ENCODE measurements at places on chromosomes 6 and 20. TPM values are rescaled to one million over a fixed set of nuclear protein-coding genes. Genes with fewer than 3 reads are reported as not detected.

DNA sequence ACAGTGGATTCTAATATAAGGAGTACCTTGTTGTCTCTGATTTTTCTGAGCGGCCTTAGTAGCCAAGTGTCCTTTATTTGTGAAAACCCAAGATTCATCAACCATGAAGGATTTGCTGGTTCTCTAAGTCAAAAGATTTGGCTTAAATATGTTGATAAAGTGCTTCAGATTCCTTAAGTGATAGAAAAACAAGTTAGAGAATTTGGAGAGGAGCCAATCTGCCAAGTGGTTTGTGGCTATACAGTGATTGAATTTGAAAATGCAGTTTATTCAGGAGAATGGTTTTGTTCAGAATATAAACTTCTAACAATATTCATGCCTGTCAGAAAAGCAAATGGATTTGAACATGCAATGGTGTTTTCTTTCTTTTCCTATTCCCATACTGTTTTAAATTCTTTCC is 54.8 kb downstream of the CAP2 start:
- no peak for DNase-seq

- DNase-seq: no peak
Observed at GRCh38 chr20:44973053-44973452, 6.7 kb downstream of the STK4 start.

DNA sequence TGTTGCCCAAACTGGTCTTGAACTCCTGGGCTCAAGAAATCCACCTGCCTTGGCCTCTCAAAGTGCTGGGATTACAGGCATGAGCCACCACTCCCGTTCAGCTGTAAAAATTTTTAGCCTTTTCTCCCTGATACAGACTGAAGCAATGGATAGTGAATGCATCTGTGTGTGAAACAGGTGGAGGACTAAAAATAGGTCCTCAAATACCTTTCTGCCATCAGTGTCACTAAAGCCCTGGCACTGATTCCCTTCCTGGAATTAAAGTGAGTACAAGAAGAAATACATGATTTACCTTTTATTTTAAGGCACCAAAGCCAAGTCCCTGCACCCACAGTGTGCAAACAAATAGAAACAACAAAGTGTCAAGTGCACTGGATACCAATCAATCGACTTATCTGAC is 25.1 kb downstream of the TULP4 start:
- DNase-seq: no peak

- DNase-seq: no peak
Observed at GRCh38 chr20:58286729-58287128, 22.8 kb upstream of the RAB22A start.

DNA sequence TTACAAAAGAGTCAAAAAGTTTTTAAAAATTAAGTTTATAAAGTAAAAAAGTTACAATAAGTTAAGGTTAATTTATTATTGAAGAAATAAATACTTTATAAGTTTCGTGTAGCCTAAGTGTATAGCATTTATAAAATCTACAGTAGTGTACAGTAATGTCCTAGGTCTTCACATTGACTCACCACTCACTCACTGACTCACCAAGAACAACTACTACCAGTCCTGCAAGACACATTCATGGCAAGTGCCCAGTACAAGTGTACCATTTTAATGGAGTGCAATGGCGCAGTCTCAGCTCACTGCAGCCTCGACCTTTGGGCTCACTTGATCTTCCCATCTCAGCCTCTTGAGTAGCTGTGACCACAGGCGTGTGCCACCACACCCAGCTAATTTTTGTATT is 128.2 kb downstream of the GPX5 start:
- DNase-seq: no peak

DNA sequence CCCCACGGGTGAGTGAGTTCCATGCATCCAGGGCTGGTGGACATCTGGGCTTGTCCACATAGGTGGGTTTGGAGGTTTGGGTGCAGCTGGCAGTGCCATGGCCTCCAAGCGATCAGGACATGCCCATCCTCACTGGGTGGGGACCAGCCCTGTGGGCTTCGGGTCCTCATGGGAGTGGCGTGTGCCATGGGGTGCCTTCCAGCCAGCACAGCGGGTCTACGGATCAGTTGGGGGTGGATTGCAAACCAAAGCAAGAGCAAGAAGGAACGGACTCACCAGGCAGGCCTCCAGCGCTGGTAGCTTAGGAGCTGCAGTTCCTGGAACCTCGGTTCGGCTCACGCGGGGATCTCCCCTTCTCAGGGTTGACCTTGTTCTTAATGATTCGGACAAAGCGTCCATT is 364.3 kb downstream of the TAF4 start:
- DNase-seq: no peak

DNA sequence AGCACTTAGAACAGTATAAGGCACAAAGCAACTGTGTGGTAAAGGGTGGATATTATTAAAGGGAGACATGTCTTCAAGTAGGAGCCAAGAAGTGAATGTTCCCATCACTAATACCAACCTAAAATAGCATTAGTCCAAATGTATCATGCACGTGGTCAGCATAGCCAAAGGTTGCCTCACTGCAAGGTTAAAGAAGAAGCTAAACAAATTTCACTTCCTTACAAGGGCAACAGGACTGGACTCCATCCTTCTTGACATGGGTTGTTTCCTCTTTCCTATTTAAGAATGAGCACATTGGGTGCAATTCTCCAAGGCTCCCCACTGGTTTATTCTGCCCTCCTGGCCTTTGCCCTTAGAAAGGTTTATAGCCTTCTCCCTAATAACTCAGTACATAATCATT is 186.7 kb downstream of the PHACTR1 start:
- DNase-seq: no peak

DNA sequence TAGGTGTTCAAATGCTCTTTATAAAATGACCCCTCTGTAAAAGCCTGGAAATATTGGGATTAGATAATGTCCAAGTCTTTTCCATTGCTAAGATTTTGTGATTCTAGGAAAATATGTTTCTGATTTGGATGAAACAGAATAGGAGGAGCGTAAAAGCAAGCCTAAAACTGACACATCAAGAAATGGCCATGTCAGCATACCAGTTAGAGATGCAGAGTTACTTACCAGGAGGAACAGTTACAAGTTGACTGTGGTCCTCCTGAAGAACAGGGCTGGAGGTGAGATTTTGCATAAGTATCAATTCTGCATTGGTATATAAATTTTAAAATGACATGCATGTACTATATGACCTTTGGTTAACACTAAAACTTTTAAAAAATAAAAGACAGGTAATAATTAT is 35.3 kb downstream of the EYA2 start:
- no peak for DNase-seq

AHCY gene
- 183 TPM for polyA plus RNA-seq

NHLRC1 gene
- 2.3 TPM for polyA plus RNA-seq

DYNLT2 gene
- polyA plus RNA-seq: 6.9 TPM

- no peak for DNase-seq
Observed at GRCh38 chr6:142943711-142944123, 1.3 kb downstream of the HIVEP2 start.

- DNase-seq: no peak
Observed at GRCh38 chr20:4437131-4437530, 284.6 kb upstream of the PRND start.

DNA sequence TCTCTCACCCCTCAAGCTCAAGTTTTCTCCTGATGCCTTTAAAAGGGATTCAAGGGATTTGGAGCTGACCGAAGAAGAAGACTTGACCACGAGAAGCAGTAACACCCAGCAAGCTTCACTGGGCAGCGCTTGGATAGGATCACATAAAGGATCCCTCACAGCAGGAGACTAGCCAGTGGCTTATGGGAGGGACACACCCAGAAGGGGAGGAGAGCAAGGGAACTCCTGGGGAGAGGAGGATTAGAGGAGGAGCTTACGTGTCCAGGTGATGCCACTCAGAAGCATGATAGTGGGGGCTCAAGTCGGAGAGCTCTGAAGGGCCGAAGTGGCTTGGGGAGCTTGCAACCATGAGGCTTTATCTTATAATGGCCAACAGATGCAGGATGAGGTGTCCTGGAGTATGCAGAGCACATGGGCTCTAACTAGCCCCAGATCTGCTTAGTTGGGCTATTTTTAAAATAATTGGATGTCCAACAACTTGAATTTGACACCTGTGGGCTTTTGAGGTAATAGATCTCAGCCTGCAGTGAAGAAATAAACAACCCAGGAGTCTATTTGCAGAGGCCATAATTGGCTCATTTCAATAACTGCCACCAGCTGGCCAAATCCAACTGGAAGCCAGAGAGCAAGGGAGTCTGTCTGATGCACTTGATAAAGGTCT is 137.9 kb upstream of the EXOC2 start:
- DNase-seq: no peak

RRAGD gene
- polyA plus RNA-seq: 37.3 TPM

DNA sequence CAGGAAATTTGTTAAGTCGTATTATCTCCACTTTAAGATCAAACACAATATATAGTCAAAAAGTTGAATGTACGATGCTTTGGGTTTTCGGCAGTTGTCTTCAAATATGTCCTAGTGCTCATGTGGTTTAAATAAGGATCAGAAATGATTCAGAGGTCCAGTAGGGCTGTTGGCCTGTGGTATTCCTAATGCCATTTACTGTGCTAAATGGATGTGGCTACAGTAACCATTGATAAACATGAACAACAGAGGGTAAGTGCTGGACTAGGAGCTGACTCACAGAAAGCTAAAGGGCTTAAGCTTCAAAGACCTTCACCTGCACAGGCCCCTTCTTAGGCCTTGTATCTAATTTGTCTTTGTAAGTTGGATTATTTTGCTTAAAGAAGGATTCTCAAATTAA is 80.5 kb upstream of the TPD52L1 start:
- no peak for DNase-seq

STX16 gene
- polyA plus RNA-seq: 103 TPM

DNA sequence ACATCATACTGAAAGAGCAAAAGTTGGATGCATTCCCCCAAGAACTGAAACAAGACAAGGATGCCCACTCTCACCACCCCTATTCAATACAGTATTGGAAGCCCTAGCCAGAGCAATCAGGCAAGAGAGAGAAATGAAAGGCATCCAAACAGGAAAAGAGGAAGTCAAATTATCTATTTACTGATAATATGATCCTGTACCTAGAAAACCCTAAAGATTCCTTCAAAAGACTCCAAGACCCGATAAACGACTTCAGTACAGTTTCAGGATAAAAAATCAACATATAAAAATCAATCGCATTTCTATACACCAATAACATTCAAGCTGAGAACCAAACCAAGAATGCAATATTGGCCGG is 14.5 kb downstream of the CDK19 start:
- DNase-seq: no peak

PNISR gene
- 286 TPM for polyA plus RNA-seq

PLA2G7 gene
- 2.6 TPM for polyA plus RNA-seq

DNA sequence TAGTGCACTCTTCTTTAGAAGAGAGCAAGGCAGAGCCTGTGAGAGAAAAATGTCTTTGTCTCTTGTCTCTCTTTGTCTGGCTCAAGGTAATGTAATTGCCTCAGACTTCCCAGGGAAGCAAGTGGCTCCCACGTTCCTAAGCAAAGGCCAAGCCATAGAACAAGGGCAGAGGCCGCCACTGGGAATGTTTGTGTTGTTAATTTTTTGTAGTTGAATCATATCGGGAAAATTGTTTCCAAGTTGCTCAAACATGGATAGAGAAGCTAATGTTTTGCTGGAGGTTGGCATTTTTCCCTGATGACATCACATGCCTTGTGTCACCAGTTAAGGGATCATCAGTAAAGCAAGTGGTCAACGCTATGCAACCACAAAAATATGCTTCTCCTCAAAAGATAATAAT is 211.5 kb upstream of the FOXA2 start:
- DNase-seq: no peak

TREML1 gene
- 0.49 TPM for polyA plus RNA-seq

GRCh38 chr6:108564178-108564577 is 3.5 kb downstream of the FOXO3 start:
- no peak for DNase-seq

DNA sequence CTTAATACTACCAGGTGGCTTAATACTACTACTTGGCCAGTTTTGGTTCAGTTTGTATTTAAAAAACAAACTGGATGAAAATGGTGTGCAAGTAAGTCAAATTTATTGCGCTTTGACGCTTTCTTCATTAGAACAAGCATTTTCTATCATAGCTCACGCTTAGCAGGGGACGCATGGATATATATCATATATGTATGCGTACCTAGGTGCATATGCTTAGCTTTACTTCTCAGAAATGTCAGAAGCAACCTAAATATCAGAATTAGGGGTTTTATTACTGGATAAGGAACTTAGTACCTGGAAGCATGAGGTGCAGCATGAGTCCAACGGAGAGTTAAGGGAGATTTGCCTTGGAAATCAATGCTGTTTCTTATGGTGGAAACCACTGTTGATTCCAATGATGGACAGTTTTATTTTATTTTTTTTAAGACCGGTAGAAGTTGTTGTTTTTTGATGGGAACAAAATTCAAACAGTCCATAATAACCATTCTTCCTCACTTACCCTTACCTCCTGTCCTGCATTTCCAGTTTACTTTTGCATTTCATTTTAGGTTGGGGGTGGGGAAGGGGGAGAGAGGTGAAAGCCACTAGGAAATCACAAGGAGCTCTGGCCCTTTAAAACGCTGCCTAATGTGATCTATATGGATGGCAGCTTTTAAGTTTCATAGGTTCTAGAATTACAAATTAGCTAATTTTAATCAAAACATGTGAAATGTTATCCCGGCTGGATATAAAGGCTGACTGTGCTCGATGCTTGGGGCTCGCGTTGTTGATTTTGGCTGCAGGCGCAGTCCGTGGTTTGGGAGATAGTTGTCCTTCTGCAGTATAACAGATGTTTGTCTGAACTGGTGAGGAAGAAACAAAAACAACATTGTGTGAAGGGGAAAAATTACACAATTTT is 2.1 kb downstream of the SOBP start:
- no peak for DNase-seq

GRCh38 chr6:136659991-136660499 is 109.8 kb upstream of the MAP7 start:
- DNase-seq: no peak

DNA sequence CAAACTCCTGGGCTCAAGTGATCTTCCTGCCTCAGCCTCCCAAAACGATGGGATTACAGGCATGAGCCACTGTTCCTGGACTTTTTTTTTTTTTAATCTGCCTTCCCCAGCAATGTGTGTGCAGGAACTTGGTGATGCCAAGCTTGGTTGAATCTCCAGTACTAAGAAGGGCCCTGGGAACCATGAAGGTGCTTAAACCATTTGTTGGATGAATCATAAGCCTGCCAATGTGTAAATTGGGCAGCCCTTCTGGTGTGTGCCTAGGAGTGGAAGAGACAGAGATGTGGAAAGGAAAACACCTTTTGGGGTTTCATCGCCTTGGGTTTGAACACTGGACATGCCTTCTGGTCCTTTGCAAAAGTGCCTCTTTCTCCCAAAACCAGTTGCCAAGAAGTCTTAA is 7.1 kb upstream of the SPO11 start:
- DNase-seq: no peak

GRCh38 chr20:34473262-34473883 is 42.8 kb upstream of the DYNLRB1 start:
- DNase-seq: no peak

All from left renal cortex interstitium (tissue), 4 donors.